RWPE1 (cell line): ENCODE measurements at places on chromosomes 3 and 15.

- DNase-seq, result no peak
These were observed 84.0 kb downstream of the ATP13A4 start for GRCh38 chr3:193470710-193471109.

DNA sequence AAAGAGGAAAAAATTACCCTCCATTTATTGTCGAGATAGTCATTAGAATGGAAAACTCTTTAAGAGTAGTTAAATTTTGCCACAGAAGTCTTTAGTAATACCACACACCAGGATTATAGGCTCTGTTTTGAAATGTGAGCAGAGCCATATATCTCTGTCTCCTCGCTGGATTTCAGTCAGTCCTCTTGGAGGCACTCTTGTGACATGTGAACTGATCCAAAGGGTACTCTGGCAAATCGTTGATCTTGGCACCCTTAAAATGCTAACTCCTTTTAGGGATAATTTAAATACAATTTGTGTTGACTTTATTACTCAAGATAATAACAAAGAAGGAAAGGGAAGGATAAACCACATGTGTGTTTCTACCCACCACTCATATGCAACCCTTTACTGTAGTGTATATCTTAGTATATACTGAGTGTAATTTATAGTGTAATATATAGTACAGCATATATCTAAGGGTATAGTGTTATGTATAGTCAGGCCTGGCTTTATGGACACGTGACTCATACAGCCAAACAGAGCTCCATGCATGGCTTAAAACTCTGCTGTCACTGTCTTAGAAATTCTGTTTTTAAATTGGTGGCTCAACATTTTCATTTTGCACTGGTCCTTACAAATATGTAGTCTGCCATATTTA lies 12.3 kb upstream of the KPNA4 start:
- DNase-seq, result peak; percentile 4

GRCh38 chr15:77179541-77179998 lies 108.7 kb upstream of the TSPAN3 start:
- no peak for DNase-seq

GRCh38 chr3:183500319-183500718 lies 55.2 kb downstream of the KLHL6 start:
- no peak for DNase-seq

DNA sequence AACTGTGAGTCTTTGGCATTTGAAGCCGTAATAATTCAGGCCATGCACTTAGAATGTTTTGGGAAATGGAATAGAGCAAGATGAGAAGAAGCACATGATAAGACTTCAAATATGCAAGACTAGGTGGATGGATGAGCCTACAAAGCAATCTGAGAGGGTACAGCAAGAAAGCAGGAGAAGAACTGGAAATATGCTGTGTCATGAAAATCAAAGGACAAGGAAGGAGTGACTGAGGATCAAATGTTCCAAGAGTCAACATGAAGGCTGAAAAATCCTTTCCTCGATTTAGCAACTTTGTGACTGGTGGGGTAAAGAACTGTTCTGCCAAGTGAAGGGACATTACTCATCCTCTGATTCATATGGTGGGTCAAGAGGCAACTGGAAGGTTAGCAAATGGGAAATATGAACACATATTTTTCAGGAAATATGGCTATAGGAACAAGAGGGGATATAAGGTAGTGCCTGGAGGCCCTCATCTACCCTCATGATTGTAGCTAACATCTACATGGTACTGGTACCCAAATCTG lies 803.7 kb upstream of the ARRDC4 start:
- no peak for DNase-seq

- no peak for DNase-seq
These were observed 6.7 kb downstream of the PCYT1A start for GRCh38 chr3:196280689-196281440.

DNA sequence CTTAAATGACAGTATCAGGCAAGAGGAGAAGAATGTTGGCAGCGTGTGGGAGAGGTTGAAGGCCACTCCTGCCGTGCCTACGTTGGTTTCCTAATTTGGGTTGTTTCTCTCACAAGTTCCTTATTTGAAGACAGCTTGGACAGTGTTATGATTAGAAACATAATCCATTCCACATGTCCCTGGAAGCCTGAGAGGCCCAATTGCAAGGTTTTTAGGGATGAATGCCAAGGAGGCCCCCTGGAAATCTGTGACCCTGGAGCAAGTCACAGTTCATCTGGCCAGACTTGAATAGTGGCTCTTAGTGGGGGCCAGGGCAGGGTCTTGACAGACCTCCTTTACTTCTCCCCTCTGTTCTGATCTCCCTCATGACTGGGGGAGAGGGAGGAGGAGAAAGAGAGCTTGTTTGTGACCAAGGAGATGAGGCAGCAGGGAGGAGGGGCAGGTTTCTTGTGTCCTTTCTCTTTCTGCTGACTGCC lies 584.4 kb upstream of the TBL1XR1 start:
- no peak for DNase-seq

DNA sequence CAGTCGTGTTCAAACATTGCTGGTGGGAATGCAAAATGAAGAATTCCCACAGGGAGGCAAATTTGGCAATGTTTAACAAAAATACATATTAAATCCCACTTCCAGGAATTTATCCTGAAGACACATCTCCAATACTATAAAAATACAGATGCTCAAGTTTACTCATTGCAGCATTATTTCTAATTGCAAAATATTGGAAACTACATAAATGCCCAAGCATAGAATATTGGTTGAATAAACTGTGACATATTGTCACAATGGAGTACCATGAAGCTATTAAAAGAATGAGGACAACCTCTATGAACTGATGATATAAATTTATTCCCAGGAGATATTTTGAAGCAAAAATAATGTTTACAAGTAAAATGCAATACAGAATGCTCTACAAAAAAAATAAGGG lies 49.7 kb upstream of the UBE2E2 start:
- no peak for DNase-seq

- no peak for DNase-seq
These were observed 339.8 kb upstream of the RARB start for GRCh38 chr3:25088284-25088683.

GRCh38 chr3:179907784-179908482 lies 128.8 kb downstream of the PEX5L start:
- DNase-seq, result no peak

DNA sequence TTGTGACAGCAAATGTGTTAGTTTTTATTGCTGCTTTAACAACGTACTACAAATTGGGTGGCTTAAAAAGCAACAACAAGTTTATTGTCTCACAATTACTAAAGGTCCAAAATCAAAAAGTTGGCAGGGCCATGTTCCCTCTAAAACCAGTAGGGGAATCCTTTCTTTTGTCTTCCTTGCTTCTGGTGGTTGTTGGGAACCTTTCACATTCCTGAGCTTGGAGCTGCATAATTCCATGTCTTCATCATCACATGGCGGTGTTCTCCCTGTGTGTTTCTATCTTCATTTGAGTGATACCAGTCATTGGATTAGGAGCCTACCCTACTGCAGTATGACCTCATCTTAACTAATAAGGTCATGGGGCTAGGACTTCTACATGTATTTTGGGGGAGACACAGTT lies 7.4 kb downstream of the SPRED1 start:
- no peak for DNase-seq

DNA sequence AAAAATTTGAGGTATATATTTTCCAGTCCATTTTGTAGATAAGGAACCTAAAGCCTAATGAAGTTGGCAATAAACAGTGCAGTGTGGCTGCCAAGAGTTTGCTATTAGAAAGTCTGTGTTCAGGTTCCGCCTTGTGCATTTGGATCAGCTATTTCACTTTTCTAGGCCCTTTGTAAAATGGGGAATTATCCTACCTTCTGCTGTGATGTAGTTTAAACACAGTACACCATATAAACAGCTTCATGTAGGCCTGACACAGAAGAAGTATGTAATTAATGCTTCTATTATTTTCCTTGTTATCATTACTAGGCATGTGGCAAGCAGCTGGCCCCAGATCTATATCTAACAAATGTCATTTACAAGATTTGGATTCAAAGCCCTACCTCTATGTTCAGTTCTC lies 456.3 kb downstream of the GABRG3 start:
- no peak for DNase-seq

DNA sequence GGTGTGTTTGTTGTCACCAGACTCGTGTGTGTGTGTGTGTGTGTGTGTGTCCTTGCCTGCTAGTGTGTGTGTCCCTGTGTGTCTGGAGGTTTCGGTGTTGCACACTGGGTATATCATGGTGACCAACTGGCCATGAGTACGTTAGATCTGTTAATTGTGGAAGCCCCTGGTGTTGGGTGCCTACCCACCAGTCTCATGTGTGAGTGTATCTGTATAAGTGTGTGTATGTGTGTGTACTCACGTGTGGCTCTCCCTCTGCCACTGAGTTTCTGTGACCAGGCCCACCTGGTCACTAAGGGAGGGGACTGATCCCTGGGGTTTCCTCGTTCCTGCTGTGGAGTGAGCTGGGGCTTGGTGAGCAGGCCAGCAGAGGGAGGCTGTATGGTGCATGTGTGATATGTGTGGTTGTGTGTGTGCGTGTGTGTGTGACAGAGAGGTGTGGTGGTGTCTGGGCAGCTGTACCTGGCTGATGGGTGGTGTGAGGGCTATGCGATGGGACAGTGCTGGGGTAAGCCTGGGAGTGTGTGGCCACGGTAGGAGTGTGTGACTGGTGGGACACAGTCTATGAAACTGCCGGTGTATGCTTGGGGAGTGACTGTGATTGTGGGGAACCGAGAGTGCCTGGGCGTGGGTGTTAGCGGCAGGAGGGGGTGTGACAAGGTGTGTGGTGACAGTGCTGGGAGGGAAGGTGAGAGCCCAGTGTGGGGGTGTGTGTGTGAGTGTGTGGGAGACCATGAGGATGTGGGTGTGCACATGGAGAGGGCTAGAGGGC lies 1.8 kb downstream of the PRKCD start:
- DNase-seq, result no peak

GRCh38 chr3:187640569-187641059 lies 29.6 kb downstream of the SST start:
- no peak for DNase-seq

GRCh38 chr3:184231671-184232070 lies 2.3 kb downstream of the VWA5B2 start:
- DNase-seq, result no peak

- DNase-seq, result no peak
These were observed 1.7 kb upstream of the HES1 start for GRCh38 chr3:194134231-194134756.

- no peak for DNase-seq
These were observed 4.4 kb upstream of the BAHD1 start for GRCh38 chr15:40436116-40436891.
